Suppressor macrophage (primary cell): ENCODE measurements at places on chromosomes 16 and 17.
A peak's percentile ranks its signal among the peaks of the same experiment; 100 is the strongest.

GRCh38 chr17:60857556-60858080 lies 180.0 kb downstream of the BCAS3 start:
- DNase-seq = no peak

GRCh38 chr17:33628500-33629346 lies 335.6 kb upstream of the ASIC2 start:
- no peak for DNase-seq

- no peak for DNase-seq
Observed at GRCh38 chr17:30249460-30249859, 14.0 kb upstream of the SLC6A4 start.

GRCh38 chr16:80894091-80894490 lies 89.7 kb upstream of the CDYL2 start:
- DNase-seq = no peak

DNA sequence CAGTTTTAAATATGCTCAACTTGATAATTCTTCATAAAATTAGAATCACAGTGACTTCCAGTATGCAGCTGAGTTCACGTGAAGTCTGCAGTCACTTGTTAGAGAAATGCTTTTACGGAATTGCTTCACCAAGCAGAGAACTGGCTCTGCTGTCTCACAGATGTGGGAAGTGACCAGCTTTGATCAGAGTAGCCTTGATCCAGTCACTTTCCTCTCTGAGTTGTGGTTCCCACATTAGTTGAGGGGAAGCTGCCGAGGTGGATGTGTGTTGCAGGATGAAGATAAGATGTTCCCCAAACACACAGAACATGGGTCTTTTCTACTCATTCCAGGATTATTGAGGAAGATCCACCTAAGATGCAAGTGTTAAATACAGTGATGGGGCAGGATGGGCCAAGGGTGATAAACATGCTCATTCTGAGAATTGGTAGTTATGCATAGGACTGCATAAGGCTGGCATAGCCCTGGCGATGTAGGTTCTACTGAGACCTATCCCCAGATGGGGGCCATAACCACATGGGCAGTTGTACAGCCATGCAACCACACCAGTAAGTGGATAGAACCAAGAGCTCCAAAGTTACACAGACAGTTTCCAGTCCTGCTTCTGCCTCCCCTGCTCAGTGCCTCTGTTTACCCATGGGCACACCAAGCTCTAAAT lies 168.9 kb upstream of the MAF start:
- DNase-seq = peak; percentile 44

DNA sequence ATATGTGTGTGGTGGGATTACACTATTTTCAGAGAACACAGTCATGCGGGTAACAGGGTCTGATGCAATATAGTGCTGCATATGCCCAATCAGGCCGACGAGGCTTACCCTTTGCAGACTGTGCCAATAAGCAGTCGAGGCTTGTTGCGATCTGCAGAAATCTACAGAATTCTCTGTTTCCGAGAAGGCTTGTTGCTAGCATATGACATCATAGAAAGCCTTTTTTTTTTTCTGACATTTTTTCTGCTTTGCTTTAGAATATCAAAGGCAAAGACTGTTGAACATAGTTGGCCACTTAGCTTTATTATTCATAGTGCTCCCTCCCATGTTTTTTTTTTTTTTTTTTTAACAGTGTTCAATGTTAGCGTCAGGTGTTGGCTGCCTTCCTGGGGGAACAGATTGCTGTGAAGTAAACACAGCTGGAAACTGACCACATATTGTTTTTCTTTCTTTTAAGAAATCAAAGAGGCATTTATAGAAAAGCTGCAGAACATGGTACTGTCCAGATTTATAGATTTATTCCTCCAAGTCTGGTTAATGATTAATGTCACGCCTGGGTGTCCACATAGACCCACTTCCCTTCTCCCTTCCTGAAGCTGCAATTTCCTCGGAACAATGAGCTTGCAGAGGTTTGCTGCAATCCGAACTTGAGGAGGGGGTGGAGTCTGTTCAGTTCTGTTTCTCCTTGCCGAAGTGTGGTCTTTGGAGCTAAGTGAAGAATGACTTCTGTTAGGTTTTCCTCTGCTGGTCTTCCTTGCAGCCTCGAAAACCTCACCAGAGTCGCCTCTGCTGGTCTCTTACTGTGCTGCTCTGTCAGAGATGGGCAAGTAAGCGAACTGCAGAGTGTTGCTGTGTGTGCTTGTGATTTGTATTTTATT lies 87.3 kb downstream of the MAP2K6 start:
- DNase-seq = peak; percentile 78

- no peak for DNase-seq
Observed at GRCh38 chr16:87254734-87255133, 62.5 kb downstream of the C16orf95 start.

DNA sequence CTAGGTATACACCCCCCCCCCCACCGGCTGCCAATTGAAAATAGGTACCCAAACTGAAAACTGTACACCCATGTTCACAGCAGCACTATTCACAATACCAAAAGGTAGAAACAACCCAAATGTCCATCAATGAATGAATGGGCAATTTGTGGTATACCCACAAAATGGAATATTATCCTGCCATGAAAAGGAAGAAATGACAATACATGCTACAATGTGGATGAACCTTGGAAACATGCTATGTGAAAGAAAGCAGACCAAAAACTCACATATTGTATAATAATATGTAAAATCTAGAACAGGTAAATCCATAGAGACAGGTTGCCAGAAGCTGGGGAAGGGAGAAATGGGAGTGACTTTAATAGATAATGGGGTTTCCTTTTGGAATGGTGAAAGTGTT lies 417.5 kb downstream of the UTP18 start:
- DNase-seq = no peak

- no peak for DNase-seq
Observed at GRCh38 chr16:19621445-19621844, 65.9 kb downstream of the VPS35L start.

DNA sequence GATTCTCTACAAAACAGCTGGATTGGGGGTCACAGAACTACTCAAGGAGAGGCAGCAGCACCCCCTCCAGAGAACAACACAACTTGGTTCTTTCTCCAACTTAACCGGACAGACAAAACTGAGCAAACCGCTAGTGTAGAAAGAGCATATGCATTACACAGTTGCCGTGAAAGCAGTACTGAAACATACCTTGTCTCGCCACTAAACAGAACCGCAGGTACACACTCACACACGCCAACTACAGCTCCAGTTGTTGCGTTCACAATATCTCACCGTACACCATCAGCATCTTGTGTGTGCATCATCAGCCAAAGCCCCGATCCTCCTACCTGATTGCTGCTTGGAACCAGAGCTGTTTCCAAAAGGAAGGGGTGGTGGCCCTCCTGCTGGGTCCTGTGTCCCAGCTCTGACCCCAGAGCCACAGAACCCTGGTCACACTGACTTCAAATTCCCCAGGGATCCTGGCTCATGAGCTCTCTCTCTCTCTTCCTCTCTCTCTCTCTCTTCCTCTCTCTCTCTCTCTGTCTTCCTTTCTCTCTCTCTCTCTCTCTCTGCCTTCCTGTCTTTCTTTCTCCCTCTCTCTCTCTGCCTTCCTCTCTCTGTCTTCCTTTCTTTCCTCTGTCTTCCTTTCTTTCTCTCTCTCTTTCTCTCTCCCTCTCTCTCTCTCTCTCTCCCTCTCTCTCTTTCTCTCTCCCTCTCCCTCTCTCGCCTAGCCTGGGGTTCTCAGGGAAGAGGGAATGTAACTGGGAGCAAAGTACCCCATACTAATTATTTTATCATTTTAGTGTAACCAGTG lies 8.4 kb downstream of the PIMREG start:
- DNase-seq = no peak

DNA sequence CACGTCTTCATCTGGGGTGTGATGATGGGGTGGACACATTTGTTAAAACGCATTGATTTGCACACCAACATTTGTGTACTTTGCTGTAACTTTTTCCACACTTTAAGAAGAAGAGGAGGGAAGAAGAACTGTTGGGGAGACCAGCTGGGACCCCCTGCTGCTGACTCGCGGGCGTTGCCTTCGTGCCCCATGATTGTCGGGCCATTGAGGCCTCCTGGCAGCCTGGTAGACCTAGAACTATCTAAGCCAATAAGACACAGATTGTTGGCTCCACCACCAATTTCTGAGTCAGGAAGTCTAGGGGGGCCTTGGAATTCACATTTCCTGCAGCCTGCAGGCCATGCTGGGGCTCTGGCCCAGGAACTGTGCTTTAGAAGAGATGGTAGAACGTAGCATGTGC lies 105.5 kb downstream of the TNFRSF13B start:
- no peak for DNase-seq

DNA sequence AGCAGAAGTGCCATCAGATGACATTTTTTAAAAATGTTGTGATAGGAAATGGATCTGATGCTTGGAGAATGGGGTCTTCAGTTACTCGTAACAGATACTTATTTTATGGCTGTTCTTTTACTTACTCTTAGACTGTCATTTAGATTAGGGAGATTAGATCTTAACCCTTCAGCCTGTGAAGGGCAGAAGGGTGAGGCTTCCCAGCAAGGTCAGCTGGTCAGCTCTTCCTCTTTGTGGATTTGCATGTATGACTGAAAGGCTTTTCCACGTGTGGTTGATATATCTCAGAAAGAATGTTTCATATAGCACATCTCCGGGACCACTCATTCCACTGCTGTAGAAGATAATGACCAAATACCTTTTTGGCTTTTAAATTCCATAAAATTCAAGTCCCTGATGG lies 27.4 kb downstream of the GRB7 start:
- no peak for DNase-seq

- DNase-seq = no peak
Observed at GRCh38 chr16:3401719-3402397, 843 bp downstream of the ZNF174 start.

DNA sequence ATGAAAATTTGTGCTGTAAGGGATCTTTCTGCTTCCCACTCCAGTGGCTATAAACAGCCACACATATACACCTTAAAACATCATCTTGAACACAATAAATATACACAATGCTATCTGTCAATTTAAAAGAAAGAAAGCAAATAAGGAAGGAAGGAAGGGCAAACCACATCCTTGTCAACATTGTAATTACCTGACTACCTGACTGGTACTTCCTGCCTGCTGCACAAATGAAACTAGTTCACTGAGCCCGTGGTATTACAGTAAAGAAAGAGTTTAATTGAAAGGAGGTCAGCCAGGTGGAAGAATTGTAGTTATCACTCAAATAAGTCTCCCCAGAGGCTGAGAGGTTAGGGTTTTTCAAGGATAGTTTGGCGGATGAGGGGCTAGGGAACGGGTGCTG lies 344.4 kb upstream of the ASIC2 start:
- DNase-seq = no peak

- DNase-seq = no peak
Observed at GRCh38 chr16:12009922-12010321, 33.4 kb downstream of the SNX29 start.

- no peak for DNase-seq
Observed at GRCh38 chr16:84999200-84999599, 12.1 kb downstream of the ZDHHC7 start.

GRCh38 chr16:69823831-69824563 lies 61.9 kb downstream of the WWP2 start:
- peak; percentile 43 for DNase-seq

DNA sequence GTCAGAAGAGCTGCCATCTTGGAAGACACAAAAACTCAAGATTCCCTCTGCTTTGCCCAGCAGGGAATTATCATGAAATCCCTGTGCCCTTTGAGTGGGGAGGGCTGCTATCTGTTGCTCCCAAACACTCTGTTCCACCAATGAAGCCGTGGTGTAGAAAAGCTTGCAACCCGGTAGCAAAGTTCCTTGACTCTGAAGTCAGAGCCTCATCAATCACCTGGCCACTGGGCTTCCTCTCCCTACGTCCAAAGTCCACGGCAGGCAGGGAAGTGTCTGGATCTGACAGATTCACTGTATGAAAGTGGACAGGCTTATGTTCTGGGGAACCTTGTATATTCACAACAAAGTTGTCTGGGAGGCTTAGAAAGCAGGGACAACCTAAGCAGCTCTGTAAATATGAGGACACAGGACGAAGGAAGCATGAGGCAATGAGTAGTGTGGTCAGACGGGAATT lies 343.3 kb downstream of the SLC39A11 start:
- DNase-seq = no peak

GRCh38 chr16:6375465-6376075 lies 957.1 kb upstream of the RBFOX1 start:
- DNase-seq = no peak

DNA sequence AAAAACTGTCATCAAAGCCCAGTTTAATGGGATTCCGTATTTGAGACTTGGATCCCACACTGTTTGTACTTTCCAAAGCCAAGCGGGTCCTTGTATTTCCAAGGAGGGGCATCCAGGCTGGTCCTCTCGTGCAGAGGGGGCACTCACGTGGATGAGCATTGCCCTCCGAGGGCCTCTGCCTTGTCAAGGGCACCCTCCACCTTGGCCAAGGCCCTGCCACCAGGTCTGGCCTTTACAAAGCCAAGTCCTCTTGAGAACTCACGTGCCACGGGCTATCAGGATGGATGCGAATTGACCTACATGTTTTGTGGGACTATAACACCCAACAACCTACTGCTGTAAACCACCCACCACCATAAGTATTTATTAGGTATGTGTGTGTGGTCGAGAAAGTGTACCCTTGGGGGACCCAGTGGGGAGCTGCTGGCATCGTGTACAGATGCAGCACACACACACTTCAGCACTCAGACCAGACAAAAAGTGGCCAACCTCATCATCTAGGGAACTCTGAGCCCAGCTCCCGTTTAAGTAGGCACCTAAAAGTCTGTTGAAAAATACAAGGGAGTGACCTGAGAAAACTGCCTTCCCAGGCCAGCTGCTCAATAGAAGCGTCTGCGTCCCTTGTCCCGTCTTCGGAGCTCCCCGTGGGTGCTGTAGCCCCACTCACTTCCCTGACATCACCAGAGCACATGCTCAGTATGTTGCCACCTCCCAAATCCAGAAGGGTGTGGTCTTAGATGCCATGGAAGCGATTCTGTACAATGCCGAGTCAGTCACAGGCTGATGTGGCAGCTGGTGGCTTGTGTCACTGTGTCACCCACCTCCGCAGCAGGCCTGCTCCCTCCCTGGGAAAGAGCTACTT lies 12.9 kb downstream of the MAP1LC3B start:
- no peak for DNase-seq

DNA sequence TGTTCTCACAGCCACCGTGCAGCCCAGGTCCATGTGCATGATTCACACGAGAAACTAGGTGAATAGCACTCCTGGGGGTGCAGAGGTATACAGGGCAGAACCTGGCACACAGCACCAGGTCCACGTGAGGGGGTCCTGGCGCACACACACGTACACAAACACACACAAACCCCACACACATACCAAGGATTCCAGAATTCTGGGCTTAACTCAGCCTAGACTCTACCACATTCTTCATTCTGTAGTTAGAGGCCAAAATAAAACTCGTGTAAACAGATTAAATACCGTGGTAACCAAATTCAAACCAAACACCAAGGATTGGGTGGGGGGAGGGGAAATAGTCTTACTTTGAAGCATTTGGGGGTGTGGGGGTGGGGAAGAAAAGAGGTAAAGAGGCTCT lies 58.5 kb downstream of the XYLT1 start:
- DNase-seq = no peak

GRCh38 chr17:44655983-44656710 lies at the start of gene MEIOC:
Gene MEIOC (plus strand): TSS chr17:44656468. CDS start chr17:44656614, 146 bp downstream.
- DNase-seq = peak; percentile 42

GRCh38 chr17:58492238-58493121 lies 4.3 kb upstream of the HSF5 start:
- DNase-seq = no peak

- DNase-seq = no peak
Observed at GRCh38 chr17:39820541-39820940, 43.6 kb downstream of the IKZF3 start.

- no peak for DNase-seq
Observed at GRCh38 chr16:88329726-88330700, 52.7 kb upstream of the ZNF469 start.
